ENCODE measurements at places on chromosomes 16 and 17.
A peak's percentile ranks its signal among the peaks of the same experiment; 100 is the strongest.

- DNase-seq = no peak
Observed at GRCh38 chr16:77711775-77712174, 10.5 kb upstream of the NUDT7 start.

DNA sequence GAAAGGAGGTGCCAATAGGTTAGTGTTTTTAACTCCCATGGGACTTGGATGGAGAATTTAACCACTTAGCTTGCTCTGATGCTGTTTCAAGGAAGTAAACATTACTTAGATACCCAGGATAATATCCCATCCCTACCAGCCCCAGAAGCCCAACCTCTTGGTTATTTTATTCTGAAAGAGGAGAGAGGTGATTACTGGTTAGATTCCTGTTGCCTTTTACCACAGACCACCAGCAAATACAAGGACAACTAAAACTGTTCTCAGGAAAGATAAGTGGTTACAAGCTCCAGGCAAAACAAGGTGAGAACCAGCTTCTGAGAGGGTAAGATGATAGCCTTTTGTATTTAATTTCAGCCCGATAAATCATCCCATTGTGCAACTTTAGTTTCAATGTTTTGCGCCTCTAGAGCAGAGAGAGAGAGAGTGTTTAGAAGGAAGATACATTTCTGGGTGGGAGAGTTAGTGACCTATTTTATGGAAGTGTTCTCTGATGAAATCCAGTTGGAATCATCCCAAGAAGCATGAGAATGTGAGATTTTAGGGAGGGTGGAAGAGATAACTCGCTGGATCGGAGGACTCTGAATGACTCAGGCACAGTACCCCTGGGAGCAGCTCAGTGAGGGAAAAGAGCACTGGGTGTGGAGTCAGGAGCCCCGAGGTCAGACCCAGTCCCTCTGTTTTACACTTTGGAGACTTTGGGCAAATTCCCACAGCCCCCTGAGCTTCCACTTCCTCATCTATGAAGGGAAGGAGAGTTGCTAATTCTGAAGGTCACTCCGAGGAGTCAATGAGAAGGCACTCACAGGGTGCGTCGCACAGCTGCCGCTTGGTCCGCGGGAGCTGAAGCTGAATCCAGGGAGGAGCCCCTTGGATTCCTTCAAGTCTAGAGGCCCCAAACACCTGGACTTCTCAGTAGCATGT, 12.1 kb downstream of the GLP2R start:
- peak; percentile 90 for DNase-seq

DNA sequence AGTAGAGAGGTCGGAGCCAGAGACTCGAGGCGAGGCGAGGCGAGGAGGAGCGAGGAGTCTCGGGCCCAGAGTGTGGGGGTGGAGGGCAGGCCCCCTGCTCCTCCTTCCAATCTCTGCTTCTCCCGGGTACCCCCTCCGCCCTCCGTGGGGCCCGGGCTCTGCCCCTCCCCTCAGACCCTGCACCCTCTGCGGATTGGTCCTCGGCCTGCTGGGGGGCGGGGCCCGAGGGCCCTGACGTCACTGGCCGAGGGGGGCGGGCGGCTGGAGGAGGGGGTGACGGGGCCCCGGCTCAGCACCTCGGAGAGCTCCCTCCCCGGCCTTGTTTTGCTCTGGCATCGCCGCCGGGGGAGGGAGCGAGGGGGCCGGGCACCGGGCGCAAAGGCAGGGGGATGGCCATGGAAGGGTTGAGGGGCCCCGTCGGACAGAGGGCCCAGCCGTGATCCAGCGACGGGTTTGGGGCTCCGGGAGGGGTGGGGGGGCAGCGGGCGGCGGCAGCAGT, at the start of gene RUNDC3A:
Gene RUNDC3A (plus strand): TSS at position 282 of the 499 bp plus-strand sequence. CDS start 232 bp downstream, outside the sequence.
- peak; percentile 95 for DNase-seq

- no peak for DNase-seq
Observed at GRCh38 chr17:80455784-80456183, 20.6 kb downstream of the NPTX1 start.

- no peak for DNase-seq
Observed at GRCh38 chr17:21564262-21564661, 128.1 kb upstream of the KCNJ18 start.

DNA sequence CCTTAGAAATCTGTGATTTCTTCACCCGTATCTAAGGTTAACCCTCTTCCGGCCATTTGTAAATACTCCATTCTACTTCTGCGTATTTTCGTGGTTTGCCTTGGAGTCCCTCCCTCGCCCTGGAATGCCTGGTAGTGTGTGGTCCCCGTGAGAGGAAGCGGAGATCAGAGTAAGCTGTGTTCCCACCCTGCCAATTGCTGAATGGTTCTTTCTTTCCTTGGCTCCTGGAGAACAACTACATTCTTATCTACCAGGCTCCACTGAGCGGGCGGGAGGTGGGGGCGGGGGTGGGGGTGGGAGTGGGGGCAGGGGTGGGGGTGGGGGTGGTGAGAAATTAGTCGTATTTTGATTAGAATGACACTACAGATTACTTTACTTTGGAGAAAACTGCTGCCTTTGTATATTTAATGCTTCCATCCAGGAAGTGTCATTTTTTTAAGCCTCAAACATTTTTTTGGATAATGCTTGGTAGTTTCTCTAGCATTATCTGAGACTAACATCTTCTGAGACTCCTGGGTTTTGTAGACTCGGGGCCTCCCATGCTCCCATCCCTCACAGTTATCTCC, 20.9 kb upstream of the FASN start:
- DNase-seq = no peak

GRCh38 chr16:47144559-47144877, 773 bp upstream of the NETO2 start:
- DNase-seq = no peak

- DNase-seq = peak; percentile 86
Observed at GRCh38 chr17:50198026-50198669, 3.3 kb downstream of the COL1A1 start.

GRCh38 chr16:106623-107324, 28.7 kb downstream of the MPG start:
- peak; percentile 71 for DNase-seq

- DNase-seq = peak; percentile 47
Observed at GRCh38 chr17:9644910-9645751, at the start of gene USP43. TSS of gene USP43 (plus strand) at chr17:9645517. CDS start at chr17:9645633, 116 bp downstream.

GRCh38 chr17:43134774-43135453, 9.8 kb upstream of the BRCA1 start:
- DNase-seq = no peak

- DNase-seq = no peak
Observed at GRCh38 chr17:73371836-73372235, 60.0 kb upstream of the CDC42EP4 start.

DNA sequence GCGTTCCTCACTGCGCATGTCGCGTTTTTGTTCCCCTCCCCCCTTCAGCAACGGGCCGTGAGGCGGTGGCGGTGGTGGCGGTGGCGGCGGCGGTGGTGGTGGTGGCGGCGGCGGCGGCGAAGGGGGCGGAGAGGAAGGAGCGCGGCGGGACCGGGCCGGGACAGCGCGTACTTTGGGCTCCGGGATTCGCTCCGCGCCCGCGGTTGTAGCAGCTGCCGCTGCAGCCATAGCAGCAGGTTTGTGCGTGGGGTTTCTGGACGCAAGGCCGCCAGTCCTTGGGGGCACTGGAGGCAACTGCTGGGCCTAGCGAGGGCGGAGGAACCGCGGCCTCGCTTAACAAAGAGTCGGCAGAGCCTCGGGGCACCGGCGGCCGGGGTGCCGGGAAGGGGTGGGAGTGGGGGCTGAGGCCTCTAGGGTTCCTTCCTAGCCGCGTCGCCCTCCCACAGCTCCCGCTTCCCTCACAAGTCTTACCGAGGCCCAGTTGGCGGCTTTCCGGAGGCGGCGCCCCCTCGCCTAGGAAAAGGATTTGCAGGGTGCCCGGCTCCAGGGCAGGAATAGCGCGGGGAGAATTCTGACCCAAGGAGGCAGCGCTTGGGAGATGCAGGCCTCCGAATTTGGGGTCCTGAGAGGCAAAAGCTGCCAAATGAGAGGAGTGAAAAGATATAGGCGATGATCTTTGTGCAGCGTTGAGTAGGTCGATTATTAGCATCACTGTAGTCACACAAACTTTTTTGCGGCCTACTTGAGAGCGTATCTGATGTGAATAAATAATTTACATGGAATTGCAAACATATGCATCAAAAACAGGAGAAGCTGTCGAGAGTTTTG, at the start of gene DDX42:
Gene DDX42 (plus strand): TSS at position 30 of the 828 bp plus-strand sequence. CDS start 12,880 bp downstream, outside the sequence.
- DNase-seq = peak; percentile 58

GRCh38 chr17:3526971-3527370, 30.6 kb downstream of the TRPV3 start:
- no peak for DNase-seq

GRCh38 chr17:73747221-73748002, 103.2 kb upstream of the SDK2 start:
- DNase-seq = no peak

DNA sequence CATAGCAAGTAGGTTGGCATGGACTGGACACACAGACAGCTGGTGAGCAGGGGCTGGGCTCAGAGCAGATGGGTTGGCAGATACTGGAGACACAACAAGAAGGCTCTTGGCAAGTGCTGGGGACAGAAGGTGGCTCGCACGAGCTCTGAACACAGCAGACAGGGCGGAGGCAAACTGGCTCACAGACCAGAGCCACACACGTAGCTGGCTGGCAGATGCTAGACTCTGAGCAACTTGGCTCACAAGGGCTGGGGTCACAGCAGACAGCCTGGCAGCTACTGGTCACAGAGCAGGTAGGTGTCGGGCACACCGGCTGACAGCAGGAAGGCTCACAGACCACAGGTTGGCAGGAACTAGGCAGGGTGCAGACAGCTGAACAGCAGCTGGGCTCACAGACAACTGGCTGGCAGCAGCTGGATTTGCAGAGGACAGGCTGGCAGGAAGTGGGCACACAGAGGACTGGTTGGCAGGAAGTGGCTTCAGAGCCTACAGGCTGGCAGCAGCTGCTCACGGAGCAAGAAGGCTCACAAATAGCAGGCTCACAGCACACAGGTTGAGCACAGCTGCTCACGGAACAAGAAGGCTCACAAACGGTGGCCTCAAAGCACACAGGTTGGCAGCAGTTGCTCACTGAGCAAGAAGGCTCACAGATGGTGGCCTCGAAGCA, 725 bp downstream of the KRTAP16-1 start:
- no peak for DNase-seq

DNA sequence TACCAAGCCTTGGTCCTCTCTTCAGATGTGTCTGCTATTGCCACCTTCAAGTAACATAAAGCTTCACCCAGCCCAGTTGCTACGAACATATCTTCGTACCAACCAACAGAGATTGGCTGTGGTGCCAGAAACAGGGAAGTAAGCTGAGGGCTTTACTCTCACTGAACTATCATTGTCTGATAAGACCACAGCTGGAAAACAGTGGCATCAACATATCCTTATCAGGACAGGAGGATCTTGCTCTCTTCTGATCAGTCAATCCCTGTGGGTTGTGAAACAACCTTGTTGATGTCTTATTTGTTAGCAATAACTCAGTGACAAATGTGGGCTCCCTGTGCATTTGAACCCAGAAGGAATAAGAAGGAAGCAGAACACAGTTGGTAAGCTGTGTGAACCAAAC, 446.3 kb upstream of the MAF start:
- DNase-seq = no peak

DNA sequence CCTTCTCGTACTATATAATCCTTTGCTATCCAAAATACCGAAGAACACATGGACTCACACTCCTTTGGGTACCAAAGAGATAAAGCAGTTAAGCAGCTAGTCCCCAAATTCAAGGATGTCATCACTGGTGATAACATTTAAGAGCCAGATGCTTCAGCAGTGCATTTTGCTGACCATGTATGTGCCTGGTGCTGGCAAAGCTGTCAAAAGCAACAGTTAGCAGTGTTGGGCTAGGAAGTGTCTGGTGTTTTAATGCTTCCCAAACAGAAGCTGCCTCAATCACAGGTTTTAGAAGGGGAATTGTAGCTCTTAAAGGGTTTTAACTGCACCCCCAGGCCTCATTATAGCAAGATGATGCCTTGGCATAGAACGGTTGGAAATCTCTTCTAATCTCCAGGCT, 4.7 kb downstream of the FAM117A start:
- DNase-seq = no peak

DNA sequence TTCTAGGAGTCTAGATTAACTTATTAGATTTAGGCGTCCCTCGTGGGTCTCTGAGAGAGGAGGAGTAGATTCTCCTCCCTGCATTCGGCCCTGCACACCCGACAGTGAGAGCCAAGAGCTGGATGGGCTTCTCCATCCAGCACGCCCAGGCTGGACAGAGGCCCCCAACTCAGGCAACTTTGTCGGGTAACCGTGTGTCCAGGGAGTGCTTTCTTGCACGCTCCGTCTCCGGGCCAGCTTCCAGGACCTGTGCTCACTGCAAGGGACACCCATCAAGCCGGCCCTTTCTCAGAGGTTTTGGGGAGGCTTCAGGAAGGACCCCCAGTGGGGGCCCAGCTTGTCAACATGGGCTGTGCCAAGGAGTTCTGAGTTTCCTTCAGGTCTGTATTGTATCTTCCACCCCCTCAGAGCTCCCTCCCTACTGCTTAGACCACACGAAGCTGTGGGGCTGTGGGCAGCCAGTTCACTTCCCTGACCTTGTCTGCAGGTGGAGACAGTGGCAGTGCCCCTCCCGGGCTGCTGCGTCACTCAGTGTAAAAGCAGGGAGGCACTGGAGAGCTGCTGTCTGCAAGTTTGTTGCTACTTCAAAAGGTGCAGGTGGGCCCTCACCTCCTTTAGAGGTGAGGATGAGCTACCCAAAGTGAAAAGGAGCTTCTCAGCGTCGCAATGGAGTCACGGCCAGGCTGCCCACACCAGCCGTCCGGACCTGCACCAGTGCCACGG, 24.0 kb upstream of the C16orf78 start:
- DNase-seq = no peak

DNA sequence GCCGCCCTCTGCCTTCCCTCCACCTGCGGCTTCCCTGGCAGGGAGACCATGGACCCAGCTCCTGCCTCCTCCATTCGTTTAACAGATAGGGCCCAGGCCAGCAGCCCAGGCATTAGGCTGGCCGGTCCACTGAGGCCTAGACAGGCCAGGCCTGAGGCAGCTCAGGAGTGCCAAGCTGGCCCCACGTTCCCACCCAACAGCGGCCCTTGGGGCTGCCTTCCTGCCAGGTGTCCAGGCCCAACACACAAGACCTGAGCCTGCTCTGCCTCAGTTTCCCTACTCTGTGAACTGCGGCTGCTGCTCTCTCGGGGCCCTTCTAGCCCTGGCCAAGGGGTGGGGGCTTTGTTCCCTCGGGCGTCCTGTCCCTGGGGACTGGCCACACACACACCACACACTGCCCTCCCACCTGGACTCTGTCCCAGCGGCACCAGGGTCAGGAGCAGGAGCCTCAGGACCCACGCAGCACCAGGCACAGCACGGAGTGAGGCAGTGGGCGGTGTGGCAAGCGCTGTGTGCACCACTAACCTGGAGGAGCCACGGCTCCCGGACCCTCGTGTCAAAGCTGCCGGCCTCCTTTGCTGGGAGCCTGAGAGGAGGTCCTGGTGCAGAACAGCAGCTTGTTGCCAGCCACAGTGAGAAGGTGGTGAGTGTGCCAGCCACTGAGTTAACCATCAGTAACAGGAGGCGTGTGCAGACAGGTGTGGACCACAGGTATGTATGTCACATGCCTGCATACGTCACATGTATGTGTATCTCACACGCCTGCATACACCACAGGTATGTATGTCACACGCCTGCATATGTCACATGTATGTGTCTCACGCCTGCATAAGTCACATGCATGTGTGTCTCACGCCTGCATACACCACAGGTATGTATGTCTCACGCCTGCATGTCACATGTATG, 14.6 kb upstream of the CDH15 start:
- no peak for DNase-seq
